Activated CD4-positive, alpha-beta T cell treated with anti-CD3 and anti-CD28 coated beads, Interleukin-2, amount 10 ng/mL, durations not matched to agents 7 days and 5 days (primary cell): ENCODE measurements at places on chromosomes 3 and 15. TPM values are rescaled to one million over a fixed set of nuclear protein-coding genes. Genes with fewer than 3 reads are reported as not detected.

Gene DPPA4
- total RNA-seq: not detected

Gene DNAH12
- total RNA-seq: 0.10 TPM

Gene ATP10A
- total RNA-seq: 62.4 TPM

Gene ABI3BP
- total RNA-seq: not detected

DNA sequence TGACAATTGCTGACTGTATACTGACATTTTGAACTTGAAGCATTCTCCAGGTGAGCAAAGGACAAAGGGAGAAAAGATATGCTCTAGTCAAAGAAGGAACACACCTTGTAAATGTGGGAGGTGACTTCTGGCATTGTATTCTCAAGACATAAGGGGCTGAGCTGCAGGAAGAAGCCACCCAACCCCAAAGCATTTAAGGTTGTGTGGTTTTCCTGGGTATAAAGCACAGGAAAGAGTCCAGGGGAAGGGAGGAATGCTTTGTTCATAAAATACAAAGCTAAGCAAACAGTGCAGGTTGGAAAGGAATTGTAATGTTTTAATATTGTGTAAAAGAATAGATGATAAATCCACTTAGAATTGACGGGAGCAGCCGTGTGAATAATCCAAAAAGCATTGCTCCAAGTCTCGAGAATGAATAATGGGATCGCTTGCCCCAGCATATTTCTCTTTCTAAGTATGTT is 102.4 kb upstream of the LRIG1 start:
- DNase-seq: no peak

GRCh38 chr3:192108820-192109219 is 618.5 kb downstream of the FGF12 start:
- no peak for DNase-seq

GRCh38 chr3:137099364-137100219 is 141.8 kb downstream of the IL20RB start:
- no peak for DNase-seq

DNA sequence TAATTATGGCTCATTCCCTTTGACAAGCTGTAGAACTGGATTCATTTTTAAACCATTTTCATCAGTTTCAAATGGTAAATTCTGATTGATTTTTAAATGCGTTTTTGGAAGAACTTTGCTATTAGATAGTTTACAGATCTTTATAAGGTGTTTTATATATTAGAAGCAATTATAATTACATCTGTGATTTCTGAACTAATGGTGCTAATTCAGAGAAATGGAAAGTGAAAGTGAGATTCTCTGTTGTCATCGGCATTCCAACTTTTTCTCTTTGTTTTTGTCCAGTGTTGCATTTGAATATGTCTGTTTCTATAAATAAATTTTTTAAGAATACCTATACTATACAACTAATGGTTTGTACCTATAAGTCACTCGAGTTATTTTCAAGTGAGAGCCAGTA is 62.7 kb downstream of the PXYLP1 start:
- no peak for DNase-seq

- DNase-seq: peak; percentile 61
Measured at GRCh38 chr3:108088697-108089096, 2.1 kb downstream of the CD47 start.

DNA sequence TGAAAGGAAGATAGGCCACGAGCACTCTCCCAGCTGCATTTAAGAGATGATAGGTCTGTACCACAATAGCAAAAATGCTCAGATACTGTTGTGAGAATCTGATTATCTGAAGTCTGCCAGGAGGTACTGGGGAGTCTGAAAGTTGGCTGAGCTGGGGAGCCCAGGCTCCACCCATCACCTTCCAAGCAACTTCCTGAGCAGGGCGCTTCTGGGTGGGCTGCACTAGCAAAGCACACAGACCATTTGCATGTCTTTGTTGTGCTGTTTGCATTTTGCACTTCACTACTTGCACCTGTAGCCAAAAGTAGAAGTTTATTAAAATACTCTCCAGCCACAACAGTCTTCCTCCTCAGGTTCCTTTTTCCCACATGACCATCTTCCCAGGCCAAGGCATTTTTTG is 133.2 kb downstream of the ALDH1A2 start:
- no peak for DNase-seq

DNA sequence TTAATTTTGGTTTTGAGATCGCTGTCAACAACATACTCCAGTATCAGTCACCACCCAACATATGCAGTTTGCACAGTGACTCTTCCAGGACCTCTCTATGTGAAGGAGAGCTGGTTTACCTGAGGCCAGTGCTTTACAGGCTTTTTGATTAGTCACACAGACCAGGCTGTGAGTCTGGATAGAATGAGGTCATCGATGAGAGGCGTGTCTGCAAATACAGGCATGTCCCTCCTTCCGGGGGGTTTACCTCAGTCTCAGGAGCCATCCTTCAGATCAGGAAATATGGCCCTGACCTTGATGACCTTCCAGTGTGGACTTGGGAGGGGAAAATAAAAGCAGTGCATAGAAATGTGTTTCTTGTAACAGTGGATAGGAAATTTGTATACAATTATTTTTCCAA is 46.9 kb downstream of the KBTBD12 start:
- no peak for DNase-seq

DNA sequence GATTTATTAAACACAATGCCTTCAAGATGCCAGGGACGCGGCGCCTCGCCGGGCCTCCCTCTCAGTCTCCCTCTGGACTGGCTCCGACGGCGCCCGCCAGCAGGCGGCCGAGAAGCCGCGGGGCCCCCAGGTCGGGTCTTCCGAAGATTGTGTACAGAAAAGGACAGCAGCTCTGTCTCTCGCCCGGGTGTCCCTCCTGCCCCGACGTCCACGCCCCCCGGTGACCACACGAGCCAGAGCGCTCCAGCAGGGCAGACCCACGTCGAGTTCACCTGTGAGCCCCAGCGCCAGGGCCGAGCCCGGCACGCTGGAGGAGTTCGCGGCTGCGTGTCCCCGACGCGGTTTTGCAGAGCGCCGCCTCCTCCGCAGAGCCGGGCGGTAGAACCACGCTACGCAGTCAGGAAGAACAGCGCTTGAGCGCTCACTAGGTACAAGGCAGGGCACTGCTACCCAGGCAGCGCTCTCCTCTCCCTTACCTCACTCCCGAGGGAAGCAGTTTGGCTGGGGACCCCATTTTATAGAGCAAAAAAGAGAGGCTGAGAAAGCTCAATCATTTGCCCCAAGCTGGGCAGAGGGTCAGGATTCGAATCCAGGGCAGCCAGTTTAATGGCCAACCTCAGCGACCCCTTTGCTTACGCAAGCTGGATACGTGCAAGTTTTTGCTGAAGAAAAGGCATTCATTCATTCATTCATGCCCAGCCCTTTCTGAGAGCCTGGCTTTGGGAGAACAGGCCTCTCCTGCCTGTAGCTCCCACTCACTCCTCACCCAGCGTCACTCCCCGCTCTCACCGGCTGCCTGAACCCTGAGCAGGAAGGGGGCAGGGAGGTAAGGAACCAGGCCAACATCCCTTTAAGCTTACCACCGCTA is 3.0 kb upstream of the TLE3 start:
- DNase-seq: peak; percentile 70

DNA sequence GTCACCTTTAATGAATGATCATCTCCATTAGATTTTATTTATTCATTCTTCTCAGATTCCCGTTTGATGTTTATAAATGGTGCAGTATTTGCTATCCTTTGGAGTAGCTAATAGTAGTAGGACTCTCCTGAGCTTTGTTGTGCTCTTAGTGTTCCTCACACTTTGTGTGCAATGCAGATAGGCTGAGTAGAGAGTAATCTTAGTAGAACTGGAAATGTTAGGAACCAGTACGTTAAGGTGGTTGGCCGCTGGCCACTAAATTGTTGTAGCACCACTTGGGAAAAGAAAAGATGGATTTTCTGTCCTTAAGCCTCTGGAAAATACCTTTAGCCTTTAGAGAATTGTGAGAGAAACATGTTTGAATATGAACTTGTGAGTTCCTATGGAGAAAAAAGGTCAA is 19.9 kb upstream of the EBLN2 start:
- DNase-seq: no peak

GRCh38 chr3:108380128-108380795 is 83.9 kb downstream of the HHLA2 start:
- no peak for DNase-seq
